ENCODE measurements at places on chromosomes 2 and 18. TPM values are rescaled to one million over a fixed set of nuclear protein-coding genes. Genes with fewer than 3 reads are reported as not detected.

AQP4 gene
- 0.33 TPM for total RNA-seq

TXNL1 gene
- 32.0 TPM for total RNA-seq

SLC23A3 gene
- total RNA-seq = 2.4 TPM

- DNase-seq = no peak
Observed at GRCh38 chr18:26556573-26556972, 8.2 kb upstream of the KCTD1 start.

- DNase-seq = no peak
Observed at GRCh38 chr18:74454279-74454751, 2.8 kb downstream of the DIPK1C start.
